ENCODE measurements at places on chromosomes 13 and 19.

DNA sequence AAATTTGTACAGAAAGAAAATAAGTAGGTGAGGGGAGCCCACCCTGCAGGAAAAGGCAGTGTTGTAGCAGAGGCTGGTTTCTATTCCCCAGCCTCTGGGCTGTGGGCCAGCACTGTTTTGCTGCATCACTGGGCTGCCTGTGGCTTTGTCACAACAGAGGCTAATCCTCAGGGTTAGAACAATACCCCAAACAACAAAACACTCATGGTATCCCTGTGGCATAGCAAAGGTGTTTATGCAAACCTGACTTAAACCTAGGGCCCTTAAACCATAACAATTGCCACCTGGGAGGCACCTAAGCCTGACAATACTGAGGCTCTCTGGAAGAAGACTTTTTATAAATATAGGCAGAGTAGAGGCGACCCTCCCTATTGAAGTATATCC, 314.7 kb downstream of the OLFM4 start:
- H3K27me3 ChIP-seq: no peaks in the 10 kb centered on the region
- no peak overlapping the region for H3K4me3 ChIP-seq
- H3K36me3 ChIP-seq: no peaks in the 10 kb centered on the region
- no peak for DNase-seq
- no peak overlapping the region for H3K27ac ChIP-seq
- no peaks in the 10 kb centered on the region for H3K4me1 ChIP-seq

DNA sequence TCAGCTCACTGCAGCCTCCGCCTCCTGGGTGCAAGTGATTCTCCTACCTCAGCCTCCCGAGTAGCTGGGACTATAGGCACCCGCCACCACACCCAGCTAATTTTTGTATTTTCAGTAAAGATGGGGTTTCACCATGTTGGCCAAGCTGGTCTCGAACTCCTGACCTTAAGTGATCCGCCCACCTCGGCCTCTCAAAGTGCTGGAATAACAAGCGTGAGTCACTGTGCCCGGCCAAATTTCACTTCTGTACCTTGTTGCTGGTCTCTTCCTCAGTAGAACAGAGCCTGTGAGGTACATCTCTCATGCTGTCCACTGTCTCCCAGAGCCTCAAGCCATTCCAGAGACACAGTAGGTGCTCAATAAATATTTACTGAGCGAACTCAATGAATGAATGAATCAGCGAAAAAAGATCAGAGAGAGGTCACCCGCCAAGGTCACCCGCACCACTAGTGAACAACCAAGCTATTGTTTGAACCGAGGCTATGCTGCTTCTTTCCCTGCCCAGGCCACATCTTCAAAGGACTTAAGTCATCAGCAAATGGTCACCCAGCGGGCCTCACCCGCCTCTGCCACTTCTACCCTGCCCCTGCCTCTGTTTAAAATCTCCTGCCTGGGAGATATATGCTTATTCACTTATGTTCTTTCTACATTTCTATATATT, 9.3 kb downstream of the TMEM143 start:
- no peak overlapping the region for H3K27ac ChIP-seq
- DNase-seq: no peak
- no peaks in the 10 kb centered on the region for H3K4me1 ChIP-seq
- H3K36me3 ChIP-seq: peaks cover 9% of the 10 kb centered on the region
- no peaks in the 10 kb centered on the region for H3K27me3 ChIP-seq
- no peak overlapping the region for H3K4me3 ChIP-seq

DNA sequence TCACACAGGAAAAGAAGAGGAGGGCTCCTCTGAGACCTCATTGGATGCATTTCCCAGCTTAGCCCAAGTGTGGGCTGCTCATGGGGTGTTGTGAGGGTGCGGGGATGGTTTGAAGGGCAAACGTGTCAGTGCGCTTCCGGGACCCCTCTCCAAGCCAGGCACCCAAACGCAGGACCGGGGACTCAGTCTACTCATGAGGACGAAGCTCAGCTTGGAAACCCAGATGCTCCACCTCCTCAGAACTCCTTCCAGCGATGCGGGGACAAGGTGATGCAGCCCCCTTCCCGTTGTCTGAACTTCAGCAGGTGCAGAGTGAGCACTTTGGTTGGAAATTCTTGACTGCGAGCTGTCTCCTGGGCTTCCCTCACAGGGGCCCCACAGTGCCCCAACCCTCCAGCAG, 33.1 kb upstream of the MTIF3 start:
- H3K4me3 ChIP-seq: no peak overlapping the region
- no peak overlapping the region for H3K27ac ChIP-seq
- no peak for DNase-seq
- no peaks in the 10 kb centered on the region for H3K36me3 ChIP-seq

- H3K36me3 ChIP-seq: no peaks in the 10 kb centered on the region
- H3K4me3 ChIP-seq: no peak overlapping the region
- no peaks in the 10 kb centered on the region for H3K4me1 ChIP-seq
- no peak for DNase-seq
These were observed 1421.3 kb downstream of the OLFM4 start for GRCh38 chr13:54449922-54450321.

DNA sequence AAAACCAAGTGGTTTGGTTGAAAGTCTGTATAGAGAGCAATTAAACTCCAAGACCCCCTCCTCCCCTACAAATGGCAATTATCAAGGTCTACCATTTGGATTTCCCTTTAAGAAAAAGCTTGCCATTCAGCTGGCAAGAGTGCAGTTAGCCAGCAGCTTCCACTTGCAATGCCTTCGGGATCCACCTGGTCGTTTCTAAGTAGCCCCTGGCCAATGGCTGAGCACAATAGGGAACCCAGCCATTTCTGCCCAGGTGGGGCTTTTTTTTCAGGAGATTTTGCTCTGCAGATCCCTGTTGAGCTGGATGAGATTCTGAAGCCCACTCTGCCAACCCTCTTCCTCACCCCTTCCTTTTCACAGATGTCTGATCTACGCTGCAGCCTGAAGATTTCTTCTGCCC, 26.3 kb downstream of the TGDS start:
- no peak overlapping the region for H3K4me3 ChIP-seq
- peaks cover 43% of the 10 kb centered on the region for H3K36me3 ChIP-seq
- no peaks in the 10 kb centered on the region for H3K4me1 ChIP-seq
- DNase-seq: no peak
- H3K27ac ChIP-seq: no peak overlapping the region

DNA sequence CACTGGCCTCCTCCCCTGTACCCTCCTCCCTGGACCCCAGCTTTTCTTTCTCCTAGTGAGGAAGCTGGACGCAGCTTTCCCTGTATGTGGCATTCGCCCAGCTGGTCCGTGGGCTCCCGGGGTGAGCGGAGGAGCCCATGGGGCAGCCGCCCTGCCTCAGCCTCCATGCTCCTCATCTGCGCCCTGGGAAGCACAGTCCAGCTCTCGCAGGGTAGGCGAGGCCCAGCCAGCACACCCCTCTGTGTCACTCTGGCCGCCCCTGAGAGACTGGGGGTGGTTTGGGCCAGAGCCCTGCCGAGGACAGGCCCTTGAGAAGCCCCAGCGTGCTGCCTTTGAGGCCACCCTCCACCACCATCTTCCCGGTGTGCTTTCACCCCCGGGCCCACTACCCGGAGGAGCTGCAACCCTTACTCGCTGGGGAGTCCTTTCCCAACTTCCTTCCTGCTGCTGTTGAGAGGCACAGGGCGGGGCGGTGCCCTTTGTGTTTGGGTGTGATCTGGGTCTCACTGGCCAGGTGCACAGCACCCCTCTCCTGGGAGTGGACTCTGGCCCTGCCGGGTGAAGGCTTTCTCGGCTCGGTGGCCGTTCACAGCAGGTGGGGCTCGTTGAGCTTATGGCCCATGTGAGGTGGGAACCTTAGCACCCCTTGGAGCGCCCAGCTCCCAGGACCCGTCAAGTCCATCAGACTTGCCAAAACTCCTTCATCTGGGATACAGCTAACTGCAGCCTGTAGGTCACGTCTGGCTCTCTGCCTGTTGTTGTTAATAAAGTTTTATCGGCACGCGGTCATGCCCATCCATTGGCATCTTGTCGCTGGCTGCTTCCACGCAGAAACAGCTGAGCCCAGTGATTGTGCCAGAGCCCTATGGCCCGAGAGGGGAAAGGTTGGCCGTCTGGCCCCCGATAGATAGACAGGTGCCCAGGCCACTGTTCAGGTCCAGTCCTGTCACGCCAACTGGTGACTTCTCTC, 3.2 kb downstream of the NCLN start:
- peaks cover 41% of the 10 kb centered on the region for H3K36me3 ChIP-seq
- peaks cover 27% of the 10 kb centered on the region for H3K4me1 ChIP-seq
- H3K27me3 ChIP-seq: no peaks in the 10 kb centered on the region
- no peak for DNase-seq
- no peak overlapping the region for H3K27ac ChIP-seq

DNA sequence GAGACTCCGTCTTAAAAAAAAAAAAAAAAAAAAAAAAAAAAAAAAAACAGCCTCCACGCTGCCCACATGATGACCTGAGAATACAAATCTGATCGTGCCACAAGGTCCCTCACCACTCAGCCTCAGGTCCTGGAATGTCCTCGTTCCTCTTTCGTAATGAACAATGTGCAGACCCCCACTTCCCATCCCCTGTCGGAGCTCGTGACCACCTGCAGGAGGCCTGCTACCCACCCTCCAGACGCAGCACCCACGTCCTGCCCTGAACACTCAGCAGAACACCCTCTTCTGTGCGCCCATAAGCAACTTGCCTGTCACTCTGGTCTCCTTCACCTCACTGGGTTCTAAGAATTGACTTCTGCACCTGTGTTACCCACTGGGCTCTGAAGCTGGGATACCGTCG, 166.4 kb downstream of the KATNAL1 start:
- no peak overlapping the region for H3K27ac ChIP-seq
- no peak overlapping the region for H3K4me3 ChIP-seq
- DNase-seq: no peak
- no peaks in the 10 kb centered on the region for H3K36me3 ChIP-seq
- H3K27me3 ChIP-seq: no peaks in the 10 kb centered on the region

- no peak overlapping the region for H3K27ac ChIP-seq
- H3K4me3 ChIP-seq: no peak overlapping the region
- no peaks in the 10 kb centered on the region for H3K27me3 ChIP-seq
- no peak for DNase-seq
- H3K36me3 ChIP-seq: peaks cover 40% of the 10 kb centered on the region
- no peaks in the 10 kb centered on the region for H3K4me1 ChIP-seq
These were observed 185.4 kb downstream of the KDM4B start for GRCh38 chr19:5154129-5154798.

- no peak overlapping the region for H3K4me3 ChIP-seq
- no peaks in the 10 kb centered on the region for H3K36me3 ChIP-seq
- no peaks in the 10 kb centered on the region for H3K27me3 ChIP-seq
- no peaks in the 10 kb centered on the region for H3K4me1 ChIP-seq
- no peak for DNase-seq
- no peak overlapping the region for H3K27ac ChIP-seq
These were observed 349.5 kb downstream of the TSHZ3 start for GRCh38 chr19:30999726-31000125.

GRCh38 chr13:113964251-113964995, 9.5 kb downstream of the C13orf46 start:
- H3K4me3 ChIP-seq: no peak overlapping the region
- H3K27me3 ChIP-seq: no peaks in the 10 kb centered on the region
- H3K4me1 ChIP-seq: no peaks in the 10 kb centered on the region
- H3K27ac ChIP-seq: no peak overlapping the region
- H3K36me3 ChIP-seq: peaks cover 5% of the 10 kb centered on the region
- DNase-seq: no peak

DNA sequence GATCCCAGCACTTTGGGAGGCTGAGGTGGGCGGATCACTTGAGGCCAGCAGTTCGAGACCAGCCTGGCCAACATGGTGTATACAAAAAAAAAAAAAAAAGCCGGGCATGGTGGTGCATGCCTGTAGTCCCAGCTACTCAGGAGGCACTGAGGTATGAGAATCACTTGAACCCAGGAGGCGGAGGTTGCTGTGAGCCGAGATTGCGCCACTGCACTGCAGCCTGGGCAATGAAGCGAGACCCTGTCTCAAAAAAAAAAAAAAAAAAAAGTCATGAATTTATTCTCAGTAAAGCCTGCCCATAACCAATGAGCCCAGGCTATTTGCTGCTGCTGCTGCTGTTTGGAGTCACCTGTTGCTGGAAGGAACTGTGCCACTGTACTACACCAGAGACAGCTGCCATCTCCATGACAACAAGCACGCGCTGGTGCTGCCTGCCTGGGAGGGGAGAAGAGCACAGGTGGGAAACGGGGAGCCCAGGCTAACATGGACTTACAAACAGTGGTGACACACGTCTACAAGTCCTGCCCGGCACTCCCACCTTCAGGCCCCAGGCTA, 11.3 kb downstream of the ZFR2 start:
- no peak overlapping the region for H3K27ac ChIP-seq
- no peaks in the 10 kb centered on the region for H3K4me1 ChIP-seq
- no peak overlapping the region for H3K4me3 ChIP-seq
- DNase-seq: no peak
- H3K27me3 ChIP-seq: peaks cover 7% of the 10 kb centered on the region

DNA sequence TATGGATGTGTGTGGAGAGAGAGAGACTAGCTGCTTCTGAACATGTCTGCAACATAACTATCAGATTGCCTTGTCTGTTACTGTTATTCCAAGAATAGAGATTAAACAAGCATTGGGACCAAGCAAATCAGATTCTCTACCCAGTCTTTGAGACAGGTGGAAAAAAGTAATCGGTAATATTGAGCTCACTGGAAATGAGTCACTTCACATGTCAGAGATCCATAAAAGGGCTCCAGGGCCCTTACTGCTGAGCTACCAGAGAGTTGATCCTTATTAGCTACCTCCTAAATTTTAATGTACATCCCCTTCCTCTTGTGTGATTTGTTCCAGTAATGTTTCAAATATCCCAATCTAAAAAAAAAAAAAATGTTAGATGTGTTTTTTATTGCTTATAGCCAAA, 2118.0 kb downstream of the PCDH9 start:
- no peaks in the 10 kb centered on the region for H3K27me3 ChIP-seq
- no peak overlapping the region for H3K27ac ChIP-seq

GRCh38 chr13:23268441-23268840, 87.7 kb downstream of the SGCG start:
- no peaks in the 10 kb centered on the region for H3K4me1 ChIP-seq
- no peak overlapping the region for H3K27ac ChIP-seq
- no peaks in the 10 kb centered on the region for H3K36me3 ChIP-seq
- DNase-seq: no peak
- H3K27me3 ChIP-seq: no peaks in the 10 kb centered on the region

- peaks cover 23% of the 10 kb centered on the region for H3K4me1 ChIP-seq
- peaks cover 22% of the 10 kb centered on the region for H3K36me3 ChIP-seq
- H3K4me3 ChIP-seq: no peak overlapping the region
- DNase-seq: no peak
These were observed 5.3 kb downstream of the GRAMD1A start for GRCh38 chr19:35005256-35005977.

GRCh38 chr19:50325310-50326100, 3.7 kb downstream of the KCNC3 start:
- no peaks in the 10 kb centered on the region for H3K27me3 ChIP-seq
- DNase-seq: no peak
- no peaks in the 10 kb centered on the region for H3K36me3 ChIP-seq
- H3K4me1 ChIP-seq: peaks cover 13% of the 10 kb centered on the region

Measured in tibial artery (tissue), 4 donors.